ENCODE measurements at places on chromosomes 11 and 22. TPM values are rescaled to one million over a fixed set of nuclear protein-coding genes. Genes with fewer than 3 reads are reported as not detected.

GRCh38 chr22:44723801-44724200, 21.8 kb downstream of the PRR5 start:
- no peak for DNase-seq

GRCh38 chr11:128878455-128878854, 11.4 kb upstream of the KCNJ1 start:
- DNase-seq, result no peak

DNA sequence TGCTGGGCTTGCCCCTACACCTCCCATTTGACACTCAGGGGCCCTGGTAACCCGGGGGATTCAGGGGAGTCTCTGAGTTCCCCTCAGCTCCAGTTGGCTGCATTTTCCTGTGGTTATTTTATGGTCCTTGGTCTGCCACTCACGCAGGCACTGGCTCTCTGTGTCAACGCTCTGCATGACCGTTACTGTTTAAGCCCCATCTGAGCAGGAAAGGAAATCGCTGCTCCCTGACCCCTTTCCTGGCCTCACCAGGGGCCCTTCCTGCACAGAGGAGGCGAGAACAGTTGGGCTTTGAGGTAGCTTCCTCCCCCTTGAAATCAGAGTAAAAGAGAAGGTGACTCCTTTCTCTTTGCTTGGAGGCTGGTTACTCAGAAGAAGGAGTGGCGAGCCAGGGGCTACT, 2.4 kb downstream of the C1QTNF4 start:
- DNase-seq, result no peak

- DNase-seq, result no peak
Measured at GRCh38 chr11:115695677-115696364, 191.6 kb upstream of the CADM1 start.

- DNase-seq, result no peak
Measured at GRCh38 chr22:37604875-37605274, 3.8 kb upstream of the GGA1 start.

DNA sequence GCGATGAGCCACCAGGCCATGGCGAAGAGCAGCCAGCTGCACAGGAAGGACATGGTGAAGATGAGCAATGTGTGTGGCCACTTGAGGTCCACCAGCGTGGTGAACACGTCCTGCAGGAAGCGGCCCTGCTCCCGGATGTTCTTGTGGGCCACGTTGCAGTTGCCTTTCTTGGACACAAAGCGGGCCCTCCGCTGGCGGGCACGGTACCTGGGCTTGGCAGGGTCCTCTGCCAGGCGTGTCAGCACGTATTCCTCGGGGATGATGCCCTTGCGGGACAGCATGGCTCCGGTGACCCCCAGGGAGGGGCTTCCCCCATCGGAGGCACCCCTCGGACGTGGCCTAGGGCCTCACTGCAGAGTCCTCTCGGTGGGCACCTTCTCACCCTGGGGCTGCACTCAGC, 648 bp downstream of the KCNJ11 start:
- no peak for DNase-seq

GRCh38 chr11:131893103-131893890, 522.9 kb downstream of the NTM start:
- DNase-seq, result no peak

POLD3 gene
- 18.7 TPM for total RNA-seq

- no peak for DNase-seq
Measured at GRCh38 chr11:48050304-48050703, 69.9 kb downstream of the PTPRJ start.

LRP4 gene
- total RNA-seq, result 1.0 TPM

DNA sequence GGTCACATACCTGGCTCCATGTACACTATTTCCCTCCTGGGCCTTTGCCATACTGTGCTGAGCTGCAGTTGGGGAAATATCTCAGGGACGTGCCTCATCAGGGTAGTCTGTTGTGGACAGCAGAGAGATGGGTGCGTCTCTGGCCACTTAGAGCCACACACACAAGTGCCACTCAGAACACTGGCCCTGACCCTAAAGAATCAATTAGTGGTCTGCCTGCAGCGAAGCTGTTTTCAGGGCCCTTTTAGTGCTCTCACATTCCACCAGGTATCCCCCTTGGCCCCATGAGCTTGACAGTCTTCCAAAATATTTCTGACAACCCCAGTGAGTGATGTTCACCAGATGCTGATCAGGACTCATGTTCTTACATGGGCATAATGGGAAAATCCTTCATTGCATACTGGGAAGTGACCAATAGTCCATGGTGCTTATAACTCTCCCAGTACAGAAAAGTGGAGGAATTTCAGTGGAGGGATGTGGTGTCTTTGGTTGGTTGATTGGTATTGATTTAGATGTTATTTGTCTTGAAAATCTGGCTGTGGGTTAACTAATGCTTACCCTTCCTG, 66.1 kb downstream of the ME3 start:
- no peak for DNase-seq

DNA sequence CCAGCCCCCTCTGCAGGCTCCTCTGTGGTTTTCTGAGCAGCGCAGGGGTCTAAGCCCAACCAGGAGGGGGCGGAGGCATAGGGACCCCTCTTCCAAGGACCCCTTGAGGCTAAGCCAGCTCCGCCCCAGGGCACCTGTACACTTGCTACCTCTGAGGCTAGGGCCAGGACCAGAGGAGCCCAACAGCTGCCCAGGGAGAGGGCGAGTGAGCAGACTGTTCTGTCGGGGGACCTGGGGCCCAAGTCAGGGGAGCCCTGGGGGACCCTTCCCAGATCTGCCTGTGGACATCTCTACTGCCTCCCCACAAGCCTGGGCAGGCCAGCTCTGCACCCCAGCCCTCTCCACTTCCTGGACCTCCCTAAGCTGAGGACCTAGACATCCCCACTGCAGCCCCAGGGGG, 1.8 kb downstream of the B4GALNT4 start:
- no peak for DNase-seq

DNA sequence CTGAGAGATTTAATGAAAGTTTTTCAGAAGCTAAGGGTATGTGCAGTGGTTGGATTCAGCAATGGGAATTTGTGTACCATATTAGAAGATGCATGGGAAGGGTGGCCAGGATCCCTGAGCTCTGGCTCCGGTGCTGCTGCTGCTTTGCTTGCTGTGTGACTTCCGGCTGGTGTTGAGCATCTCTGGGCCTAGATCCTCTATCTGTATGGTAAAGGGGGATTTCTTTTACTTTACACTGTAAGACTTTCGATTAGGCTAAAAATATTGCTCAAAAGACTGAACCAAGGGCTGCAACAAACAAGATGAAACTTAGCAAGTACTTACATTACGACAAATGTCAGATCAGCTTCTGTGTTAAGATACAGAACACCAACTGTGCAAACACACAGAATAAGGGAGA, 39.1 kb downstream of the XRRA1 start:
- DNase-seq, result no peak

TSKU gene
- 67.1 TPM for total RNA-seq

DNA sequence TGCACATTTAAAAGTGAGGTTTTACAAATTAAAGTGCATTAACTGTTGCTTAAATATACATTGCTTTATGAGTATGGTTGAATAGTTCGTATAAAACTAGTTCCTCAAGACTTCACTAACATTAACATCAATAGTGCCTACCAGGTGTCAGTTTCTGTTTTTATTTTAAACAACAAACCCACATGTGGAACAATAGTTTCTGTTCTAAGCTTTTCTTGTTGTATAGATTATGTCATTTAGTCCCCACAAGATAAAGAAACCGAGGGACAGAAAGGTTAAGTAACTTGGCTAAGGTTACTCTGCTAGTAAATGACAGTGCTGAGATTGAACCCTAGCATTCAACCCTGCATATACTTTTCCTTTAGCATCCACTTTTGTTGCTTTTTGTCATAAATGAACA, 41.4 kb upstream of the ST14 start:
- no peak for DNase-seq

KCNQ1OT1 gene
- total RNA-seq, result 0.17 TPM

GRCh38 chr11:11370255-11370961, 17.4 kb upstream of the CSNK2A3 start:
- DNase-seq, result no peak

SYCE3 gene
- total RNA-seq, result not detected

DNA sequence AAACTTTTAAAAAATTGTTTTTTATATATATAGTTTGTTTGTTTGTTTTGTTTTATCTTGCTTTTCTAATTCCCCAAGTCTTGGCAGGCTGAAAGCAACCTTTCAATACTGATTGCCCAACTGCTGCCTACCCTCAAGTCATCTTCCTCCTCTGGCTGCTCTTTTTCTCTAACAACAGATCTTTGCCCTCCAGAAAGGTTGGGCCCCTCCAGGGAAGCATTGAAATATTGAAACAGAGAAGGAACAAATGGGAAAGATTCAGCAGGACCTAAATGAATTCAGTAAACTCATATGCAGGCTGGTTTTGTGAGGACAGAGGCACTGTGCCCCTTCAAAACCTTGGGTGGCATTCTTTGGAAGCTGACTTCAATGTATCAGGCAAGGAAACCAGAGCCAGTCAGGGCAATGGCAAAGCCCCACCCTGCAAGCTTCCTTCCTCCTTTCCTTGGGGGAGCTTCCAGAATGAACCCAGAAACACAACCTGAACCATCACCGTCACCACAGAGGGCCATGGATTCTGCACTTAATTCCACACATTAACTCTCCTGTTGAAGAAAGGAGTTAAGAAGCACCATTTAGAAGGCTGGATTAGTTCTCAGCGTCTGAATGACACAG, 815 bp upstream of the MS4A6A start:
- DNase-seq, result no peak

OR8D1 gene
- total RNA-seq, result not detected
